ENCODE measurements at places on chromosomes 2 and 18. TPM values are rescaled to one million over a fixed set of nuclear protein-coding genes. Genes with fewer than 3 reads are reported as not detected.
A peak's percentile ranks its signal among the peaks of the same experiment; 100 is the strongest.

DNA sequence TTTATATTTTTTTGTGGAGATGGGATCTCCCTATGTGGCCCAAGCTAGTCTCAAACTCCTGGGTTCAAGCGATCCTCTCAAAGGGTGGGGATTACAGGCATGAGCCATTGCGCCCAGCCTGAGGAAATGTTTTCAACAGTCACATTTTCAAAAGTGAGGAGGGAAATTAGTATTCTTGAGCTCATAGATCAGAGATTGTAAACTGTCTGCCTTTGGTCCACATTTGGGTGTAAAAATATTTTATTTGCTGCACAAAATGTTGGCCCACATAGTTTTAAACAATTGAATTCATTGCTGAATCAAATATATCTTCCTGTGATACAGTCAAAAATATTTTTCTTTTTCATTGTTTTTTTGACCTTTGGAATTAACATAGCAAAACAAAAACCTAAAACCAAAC lies 48.6 kb downstream of the NOP58 start:
- no peak overlapping the region for H3K27ac ChIP-seq
- H3K27me3 ChIP-seq, result no peaks in the 10 kb centered on the region
- H3K36me3 ChIP-seq, result peaks cover 7% of the 10 kb centered on the region
- DNase-seq, result no peak
- H3K4me3 ChIP-seq, result no peak overlapping the region

The RELCH gene
- polyA plus RNA-seq, result 9.4 TPM

The RPRD1A gene
- polyA plus RNA-seq, result 34.8 TPM

The FAM110C gene
- 26.3 TPM for polyA plus RNA-seq

- no peaks in the 10 kb centered on the region for H3K4me1 ChIP-seq
- H3K27ac ChIP-seq, result no peak overlapping the region
- H3K36me3 ChIP-seq, result no peaks in the 10 kb centered on the region
- no peak for DNase-seq
- H3K4me3 ChIP-seq, result no peak overlapping the region
Observed at GRCh38 chr2:11541693-11542274, 7.9 kb downstream of the GREB1 start.

DNA sequence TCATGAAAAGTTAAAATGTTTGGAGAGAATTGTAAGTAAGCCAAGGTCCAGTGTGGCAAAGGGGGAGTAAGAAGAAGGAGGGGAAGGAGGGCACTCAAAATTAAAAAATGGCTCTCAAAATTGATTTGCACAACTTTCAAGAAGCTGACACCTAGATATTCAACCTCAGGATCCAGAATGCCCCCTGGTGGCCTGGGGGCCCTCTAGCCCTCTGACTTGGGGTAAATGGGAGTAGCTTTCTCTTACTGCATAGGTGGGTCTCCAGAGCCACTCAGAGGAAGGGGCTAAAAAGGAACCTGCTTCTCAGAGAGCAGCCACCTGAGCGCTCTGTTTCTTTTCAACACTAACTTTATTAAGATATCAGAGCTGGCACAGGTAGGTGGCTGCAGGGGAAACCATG lies 968.5 kb downstream of the BCL11A start:
- no peaks in the 10 kb centered on the region for H3K4me1 ChIP-seq
- H3K36me3 ChIP-seq, result no peaks in the 10 kb centered on the region
- no peaks in the 10 kb centered on the region for H3K27me3 ChIP-seq
- no peak overlapping the region for H3K27ac ChIP-seq
- no peak overlapping the region for H3K4me3 ChIP-seq
- no peak for DNase-seq

The TDRD15 gene
- not detected for polyA plus RNA-seq

GRCh38 chr2:32192418-32192817 lies 26.8 kb downstream of the SLC30A6 start:
- H3K36me3 ChIP-seq, result no peaks in the 10 kb centered on the region
- no peak overlapping the region for H3K4me3 ChIP-seq
- no peaks in the 10 kb centered on the region for H3K27me3 ChIP-seq
- peaks cover 12% of the 10 kb centered on the region for H3K4me1 ChIP-seq
- H3K27ac ChIP-seq, result no peak overlapping the region

The DNAJC5G gene
- polyA plus RNA-seq, result not detected

The SELENOI gene
- 15.2 TPM for polyA plus RNA-seq

DNA sequence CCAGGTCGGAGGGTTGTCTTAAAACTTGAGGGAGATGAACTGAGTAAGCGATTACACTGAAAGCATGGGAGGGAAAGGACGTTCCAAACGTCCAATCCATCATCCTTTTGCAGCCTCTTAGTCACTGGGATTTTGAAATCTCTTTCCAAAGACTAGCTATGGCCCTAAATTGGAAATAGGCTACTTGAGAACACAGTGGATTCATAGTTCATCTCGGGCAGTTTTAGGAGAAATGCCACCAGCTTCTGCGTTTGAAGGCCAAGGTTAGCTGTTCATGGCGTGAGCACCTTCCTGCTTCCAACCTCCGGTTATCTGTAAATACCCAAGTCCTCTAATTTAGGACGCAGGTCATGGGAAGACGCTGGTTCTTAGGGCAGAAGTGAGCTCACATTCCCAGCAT lies 821 bp upstream of the EML6 start:
- H3K27ac ChIP-seq, result peak overlapping the region; percentile 94
- peaks cover 13% of the 10 kb centered on the region for H3K4me1 ChIP-seq
- H3K27me3 ChIP-seq, result peaks cover 16% of the 10 kb centered on the region
- peak overlapping the region; percentile 92 for H3K4me3 ChIP-seq

- H3K36me3 ChIP-seq, result no peaks in the 10 kb centered on the region
- no peaks in the 10 kb centered on the region for H3K27me3 ChIP-seq
- H3K27ac ChIP-seq, result no peak overlapping the region
- peaks cover 7% of the 10 kb centered on the region for H3K4me1 ChIP-seq
- H3K4me3 ChIP-seq, result no peak overlapping the region
- DNase-seq, result no peak
Observed at GRCh38 chr2:65706411-65706810, 274.0 kb upstream of the SPRED2 start.

The IL36B gene
- 0.14 TPM for polyA plus RNA-seq

DNA sequence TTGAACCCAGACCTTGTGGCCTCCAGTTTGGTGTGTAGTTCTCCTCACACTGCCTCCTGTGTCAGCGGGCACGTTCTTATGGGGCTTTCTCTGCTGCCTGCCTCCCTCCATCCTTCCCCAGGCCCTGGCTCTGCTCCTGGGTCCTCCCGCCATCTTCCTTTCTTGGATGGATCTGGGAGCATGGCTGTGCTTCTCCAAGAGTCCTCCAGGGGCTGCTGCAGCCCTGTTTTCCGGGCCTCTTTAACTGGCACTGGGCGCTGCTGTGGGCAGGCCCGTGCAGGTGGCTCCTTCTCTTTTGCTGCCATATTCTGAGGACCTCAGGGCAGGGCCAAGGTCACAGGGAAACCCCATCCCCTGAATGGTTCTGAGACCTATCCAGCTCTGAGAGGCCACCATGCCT lies 17.8 kb downstream of the THNSL2 start:
- no peak for DNase-seq
- no peaks in the 10 kb centered on the region for H3K36me3 ChIP-seq
- H3K4me3 ChIP-seq, result no peak overlapping the region
- no peaks in the 10 kb centered on the region for H3K27me3 ChIP-seq
- no peaks in the 10 kb centered on the region for H3K4me1 ChIP-seq

All from keratinocyte (primary cell).